Activated CD4-positive, CD25-positive, alpha-beta regulatory T cell treated with anti-CD3 and anti-CD28 coated beads, Interleukin-2, amount 50 U/mL, for 72 hours (primary cell): ENCODE measurements at places on chromosomes 2 and 18.

DNA sequence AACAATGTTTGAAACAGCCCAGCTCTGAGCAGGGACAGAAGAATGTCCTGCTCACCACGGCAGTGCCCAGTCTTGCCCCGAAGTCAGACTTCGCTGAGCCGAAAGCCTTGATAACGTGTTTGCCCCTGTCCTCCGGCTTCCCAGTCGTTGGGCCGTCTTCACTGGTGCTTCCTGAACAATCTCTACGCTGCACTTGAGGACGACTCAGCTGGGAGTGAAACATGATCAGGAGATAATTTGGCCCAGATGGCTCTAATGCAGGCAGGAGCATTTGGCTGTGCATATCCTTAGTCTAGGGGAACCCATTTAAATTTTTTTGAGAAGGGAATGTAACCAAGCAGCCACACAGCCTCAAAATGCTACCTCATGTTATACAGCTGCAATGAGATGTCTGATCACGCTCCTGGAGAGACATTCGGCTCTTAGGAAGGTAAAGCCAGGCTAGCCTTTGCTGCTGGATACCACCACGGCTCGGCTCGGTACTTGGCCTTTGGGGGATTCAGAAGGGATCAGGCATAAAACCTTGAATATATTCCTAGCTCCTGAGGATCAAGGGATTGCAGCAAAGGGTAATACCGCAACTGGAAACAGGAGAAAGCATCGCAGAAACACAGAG is 43.6 kb downstream of the FECH start:
- DNase-seq = no peak

DNA sequence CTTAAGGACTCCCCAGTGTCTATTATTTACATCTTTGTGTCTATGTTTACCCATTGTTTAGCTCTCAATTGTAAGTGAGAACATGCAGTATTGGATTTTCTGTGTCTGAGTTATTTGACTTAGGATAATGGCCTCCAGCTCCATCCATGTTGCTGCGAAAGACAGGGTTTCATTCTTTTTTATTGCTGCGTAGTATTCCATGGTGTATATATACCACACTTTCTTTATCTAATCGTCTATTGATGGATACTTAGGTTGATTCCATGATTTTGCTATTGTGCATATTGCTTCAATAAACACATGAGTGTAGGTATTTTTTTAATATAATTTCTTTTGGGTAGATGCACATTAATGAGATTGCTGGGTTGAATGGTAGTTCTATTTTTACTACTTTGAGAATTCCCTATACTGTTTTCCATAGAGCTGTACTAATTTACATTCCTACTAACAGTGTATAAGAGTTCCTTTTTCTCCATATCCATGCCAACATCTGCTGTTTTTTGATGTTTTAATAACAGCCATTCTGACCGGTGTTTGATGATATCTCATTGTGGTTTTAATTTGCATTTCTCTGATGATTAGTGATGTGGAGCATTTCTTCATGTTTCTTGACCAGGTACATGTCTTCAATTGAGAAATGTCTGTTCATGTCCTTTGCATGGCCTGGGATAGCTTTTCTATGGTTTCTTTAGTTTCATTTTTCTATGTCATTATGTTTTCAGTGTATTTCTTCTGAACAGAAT is 21.8 kb downstream of the MTCL1 start:
- DNase-seq = no peak

GRCh38 chr2:62826953-62827675 is 121.6 kb downstream of the EHBP1 start:
- no peak for DNase-seq

GRCh38 chr18:25298853-25299274 is 53.1 kb downstream of the ZNF521 start:
- DNase-seq = no peak

DNA sequence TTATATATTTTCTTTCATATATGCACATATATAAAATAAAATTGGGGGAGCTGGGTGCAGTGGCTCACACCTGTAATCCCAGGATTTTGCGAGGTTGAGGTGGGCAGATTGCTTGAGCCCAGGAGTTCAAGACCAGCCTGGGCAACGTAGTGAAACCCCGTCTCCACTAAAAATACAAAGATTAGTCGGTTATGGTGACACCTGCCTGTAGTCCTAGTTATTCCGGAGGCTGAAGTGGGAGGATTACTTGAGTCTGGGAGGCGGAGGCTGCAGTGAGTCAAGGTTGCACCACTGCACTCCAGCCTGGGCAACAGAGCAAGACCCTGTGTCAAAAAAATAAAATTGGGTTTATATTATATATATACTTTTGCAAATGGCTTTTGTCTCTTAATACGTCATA is 39.6 kb upstream of the TFCP2L1 start:
- no peak for DNase-seq

DNA sequence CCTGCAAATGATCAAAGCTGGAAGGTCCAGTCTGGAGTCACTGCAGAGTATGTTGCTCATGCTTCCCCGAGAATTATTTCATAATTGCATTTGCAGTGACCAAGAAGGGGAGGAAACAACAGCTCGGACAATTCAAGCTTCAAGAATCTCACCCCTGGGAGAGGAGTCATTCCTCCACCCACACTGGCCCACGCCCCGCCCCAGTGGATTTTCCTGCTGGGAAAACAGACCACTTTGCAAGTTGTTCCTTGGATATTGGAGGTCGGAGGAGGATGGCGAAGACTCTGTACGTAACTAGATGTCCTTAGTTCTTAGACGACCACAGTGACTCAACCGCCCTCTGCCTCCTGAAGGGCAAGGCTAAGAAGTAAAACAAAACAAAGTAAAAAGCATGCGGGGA is 159.4 kb downstream of the TPO start:
- no peak for DNase-seq

DNA sequence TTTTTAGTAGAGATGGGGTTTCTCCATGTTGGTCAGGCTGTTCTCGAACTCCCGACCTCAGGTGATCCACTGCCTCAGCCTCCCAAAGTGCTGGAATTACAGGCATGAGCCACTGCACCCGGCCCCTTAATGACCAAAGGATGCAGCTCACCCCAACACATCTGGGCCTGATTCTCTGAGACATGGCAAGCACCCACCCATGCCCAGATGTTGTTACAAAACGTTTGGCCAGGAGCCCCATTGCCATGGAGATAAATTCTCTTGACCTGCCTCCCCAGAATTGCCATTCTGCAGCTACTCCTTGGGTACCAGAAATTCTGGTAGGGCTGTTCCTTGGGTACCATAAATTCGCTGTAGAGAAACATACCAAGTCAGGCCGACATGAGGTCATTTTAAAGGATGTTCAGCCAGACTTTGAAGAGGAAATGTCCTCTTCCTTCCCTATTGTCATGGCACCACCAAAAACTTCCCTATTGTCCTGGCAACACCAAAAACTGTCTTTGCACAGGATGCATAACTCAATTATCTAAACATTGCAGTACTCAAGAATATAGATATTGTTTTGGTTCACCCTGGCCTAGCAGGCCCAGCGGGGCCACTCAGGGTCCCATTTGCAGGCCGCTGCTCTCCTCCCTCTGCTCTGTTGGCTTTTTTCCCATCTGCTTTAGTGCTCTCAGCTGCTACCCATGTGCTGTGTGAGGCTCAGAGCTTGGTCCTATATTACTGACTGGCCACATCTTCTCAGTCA is 160.9 kb upstream of the TTC39C start:
- no peak for DNase-seq

DNA sequence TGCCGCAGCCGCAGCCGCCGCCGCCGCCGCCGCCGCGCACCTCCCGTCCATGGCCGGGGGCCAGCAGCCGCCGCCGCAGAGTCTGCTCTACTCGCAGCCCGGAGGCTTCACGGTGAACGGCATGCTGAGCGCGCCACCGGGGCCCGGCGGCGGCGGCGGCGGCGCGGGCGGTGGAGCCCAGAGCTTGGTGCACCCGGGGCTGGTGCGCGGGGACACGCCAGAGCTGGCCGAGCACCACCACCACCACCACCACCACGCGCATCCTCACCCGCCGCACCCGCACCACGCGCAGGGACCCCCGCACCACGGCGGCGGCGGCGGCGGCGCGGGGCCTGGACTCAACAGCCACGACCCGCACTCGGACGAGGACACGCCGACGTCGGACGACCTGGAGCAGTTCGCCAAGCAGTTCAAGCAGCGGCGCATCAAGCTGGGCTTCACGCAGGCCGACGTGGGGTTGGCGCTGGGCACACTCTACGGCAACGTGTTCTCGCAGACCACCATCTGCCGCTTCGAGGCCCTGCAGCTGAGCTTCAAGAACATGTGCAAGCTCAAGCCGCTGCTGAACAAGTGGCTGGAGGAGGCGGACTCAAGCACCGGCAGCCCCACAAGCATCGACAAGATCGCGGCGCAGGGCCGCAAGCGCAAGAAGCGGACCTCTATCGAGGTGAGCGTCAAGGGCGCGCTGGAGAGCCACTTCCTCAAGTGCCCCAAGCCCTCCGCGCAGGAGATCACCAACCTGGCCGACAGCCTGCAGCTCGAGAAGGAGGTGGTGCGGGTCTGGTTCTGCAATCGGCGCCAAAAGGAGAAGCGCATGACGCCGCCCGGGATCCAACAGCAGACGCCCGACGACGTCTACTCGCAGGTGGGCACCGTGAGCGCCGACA is 2.4 kb downstream of the POU3F3 start:
- DNase-seq = no peak

DNA sequence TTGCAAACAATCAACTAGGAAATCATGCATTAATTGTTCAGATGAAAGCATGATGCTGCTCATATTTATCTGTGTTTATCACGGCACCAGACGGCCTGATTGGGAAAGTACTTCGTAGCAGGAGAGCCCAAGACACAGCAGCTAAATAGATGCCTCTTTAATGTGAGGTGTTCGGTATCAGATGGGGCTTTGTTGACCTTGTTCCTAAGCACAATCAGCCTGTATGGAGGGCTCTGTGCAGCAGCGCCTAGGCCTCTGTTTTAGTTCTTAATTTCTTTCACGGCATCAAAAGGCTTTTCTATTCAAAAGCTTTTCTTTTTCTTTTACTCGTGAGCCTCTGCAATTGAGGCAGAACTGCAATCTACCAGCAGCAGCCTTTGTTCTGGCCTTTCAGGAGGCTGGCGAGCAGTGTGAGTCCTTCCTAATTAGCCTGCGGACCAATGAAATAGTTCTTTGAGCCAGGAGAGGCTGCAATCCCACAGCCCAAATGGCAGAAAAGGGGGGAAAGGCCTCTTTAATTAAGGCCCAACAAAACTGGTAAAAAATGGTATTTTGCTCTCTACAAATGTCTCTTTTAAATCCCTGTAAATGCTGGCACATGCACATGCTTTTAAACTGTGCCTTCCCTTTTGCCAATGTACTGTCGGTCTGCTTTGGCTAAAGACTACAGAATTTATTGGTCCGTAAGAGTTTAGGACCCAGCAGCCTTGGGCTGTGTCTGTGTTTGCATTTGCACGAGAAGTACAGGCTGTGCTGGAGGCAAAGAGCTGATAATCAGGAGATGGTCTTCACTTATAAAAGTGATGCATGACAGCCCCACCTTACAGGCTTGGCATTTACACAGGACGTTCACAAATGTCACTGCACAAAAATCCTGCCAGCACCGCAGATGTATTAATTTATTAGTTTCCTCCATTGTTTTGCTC is 159.6 kb downstream of the RND3 start:
- no peak for DNase-seq

GRCh38 chr2:231167745-231168459 is 30.5 kb upstream of the ARMC9 start:
- DNase-seq = no peak

GRCh38 chr2:64081046-64081445 is 61.8 kb upstream of the VPS54 start:
- no peak for DNase-seq

DNA sequence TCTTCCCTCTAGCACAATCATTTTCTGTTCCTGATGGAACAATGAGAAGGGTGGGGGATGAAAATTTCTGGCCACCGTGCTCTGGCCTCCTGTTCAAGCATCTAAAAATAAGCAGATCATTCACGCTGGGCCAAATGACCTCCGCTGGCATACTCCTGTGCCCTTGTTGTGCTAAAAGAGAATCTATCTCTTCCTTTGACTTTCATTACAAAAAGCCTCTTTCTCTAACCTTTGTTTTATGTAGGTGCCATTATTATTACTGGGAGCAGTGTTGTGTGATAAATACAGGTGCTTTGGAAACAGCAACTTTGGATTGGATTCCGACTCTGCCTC is 44.6 kb upstream of the B3GNT2 start:
- no peak for DNase-seq

DNA sequence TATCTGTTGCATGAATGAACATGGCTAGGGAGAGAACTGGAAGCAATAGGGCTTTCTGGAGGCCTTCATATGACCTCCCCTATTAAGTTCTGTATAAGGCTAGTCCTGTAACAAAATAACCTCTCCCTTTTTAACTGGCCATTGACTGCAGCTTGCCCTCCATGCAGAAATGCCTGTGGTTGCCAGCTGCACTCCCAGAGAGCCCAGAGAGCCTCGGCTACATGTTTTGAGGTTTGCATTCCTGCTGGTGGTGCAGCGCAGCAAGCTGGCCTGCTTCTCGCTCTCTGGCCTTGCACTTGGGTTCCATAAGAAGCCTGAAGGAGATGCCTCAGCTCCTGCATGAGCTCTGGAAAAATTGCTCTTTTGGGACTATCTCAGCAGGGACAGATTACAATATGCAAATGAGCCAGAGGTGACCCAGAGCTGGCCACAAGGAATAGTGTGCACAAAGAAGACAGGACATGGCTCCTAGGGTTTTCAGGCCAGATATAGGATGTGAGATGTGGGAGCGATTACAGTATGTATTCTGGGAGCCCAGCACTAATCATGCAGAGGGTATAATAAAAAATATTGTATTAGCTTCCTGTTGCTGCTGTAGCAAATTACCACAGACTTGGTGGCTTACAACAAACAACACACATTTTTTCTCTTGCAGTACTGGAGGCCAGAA is 186.7 kb downstream of the INSIG2 start:
- DNase-seq = no peak

DNA sequence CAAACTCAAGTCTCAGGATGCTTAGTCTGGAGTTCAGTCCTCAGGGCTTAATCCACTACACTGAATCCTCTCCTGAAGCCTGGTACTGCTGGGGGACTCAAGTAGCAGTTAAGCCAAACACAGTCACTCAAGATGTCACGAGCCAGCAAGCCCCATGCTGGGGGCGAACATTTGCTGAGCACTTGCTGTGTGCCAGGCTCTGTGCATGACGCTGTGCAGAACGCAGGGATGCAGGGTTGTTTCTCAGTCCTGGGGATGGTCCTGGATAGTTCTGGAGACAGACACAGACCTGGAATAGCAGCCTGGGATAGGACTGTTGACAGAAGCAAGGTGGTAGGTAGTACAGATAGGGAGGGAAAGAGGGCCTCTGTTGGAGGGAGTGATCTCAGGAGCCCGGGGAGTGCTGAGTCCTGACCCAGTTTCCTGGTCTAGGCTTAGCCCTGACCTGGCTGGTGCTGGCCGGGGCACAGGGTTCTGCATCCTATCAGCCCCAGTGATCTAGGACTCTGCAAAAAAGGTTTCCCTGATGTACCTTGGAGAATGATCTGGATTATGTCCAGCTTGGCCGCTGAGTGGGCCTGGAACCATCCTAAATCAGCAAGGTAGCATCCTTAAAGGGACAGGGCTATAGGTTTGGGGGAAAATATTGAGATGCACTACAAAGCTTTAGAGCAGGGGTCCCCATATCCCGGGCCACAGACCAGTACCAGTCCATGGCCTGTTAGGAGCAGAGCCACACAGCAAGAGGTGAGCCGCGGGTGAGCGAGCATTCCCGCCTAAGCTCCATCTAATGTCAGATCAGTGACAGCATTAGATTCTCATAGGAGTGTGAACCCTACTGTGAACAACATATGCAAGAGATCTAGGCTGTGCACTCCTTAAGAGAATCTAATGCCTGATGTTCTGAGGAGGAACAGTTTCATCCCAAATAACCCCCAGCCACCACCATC is 54.7 kb upstream of the OTOF start:
- DNase-seq = no peak
